ENCODE measurements at places on chromosomes 13 and 19.

GRCh38 chr13:43537124-43537523, 249.6 kb downstream of the ENOX1 start:
- no peak for DNase-seq

DNA sequence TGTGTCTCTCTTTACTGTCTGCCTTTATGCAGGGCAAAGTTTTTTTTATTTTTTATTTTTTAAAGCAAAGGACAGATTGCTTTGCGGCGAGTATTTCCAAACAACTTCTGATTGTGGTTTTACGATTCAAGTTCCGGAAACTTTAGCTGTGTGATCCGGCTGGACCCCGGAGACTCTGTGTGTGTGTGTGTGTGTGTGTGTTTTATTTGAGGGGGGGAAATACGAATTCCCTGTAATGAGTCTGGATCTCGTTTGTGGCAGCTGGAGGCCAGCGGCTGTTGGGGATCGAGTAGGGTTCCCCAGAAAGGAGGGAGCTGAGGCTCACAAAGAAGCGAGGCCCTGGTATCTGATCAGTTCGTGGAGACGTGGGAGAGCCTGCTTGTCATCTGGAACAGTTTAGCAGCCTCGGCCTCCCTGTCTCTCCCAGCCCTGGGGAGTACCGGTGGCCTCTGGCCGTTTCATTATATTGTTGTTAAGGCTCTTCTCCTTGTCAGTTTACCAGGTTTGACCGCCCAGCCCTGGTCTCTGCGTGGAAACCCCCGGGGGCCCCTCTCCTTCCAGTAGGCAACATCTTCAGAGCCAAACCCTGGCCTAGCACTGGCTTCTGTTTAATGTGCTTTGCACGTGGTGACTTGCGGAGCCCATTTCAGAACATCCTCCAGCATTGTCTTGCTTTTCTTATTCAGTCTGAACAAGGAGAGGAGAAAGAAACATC, 1.3 kb downstream of the FARP1 start:
- no peak for DNase-seq

DNA sequence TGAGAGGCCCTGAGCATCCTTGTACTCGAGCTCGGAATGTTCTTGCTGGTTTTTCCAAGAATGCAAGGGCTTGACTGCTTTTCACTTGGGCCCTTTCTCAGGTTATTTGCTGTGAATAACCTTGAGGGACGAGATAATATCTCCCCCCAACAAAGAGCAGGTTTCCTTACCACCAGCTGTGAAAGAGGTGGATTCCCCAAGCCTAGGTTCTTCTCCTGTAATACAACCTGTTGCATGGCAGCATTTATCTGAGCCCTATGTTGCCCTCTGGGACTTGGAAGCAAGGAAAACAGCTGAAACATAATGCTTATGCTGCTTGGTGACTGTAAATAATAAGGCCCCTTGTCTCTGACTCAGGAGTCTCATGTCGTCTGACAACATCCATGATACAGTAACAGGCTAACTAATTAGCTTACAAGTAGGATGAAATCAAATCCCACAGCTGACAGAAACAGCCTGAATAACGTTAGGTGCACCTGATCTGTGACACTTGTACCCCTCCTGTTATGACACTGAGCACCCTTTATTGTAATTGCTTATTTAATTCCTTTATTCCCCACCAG, 43.6 kb upstream of the RCBTB2 start:
- DNase-seq, result no peak

DNA sequence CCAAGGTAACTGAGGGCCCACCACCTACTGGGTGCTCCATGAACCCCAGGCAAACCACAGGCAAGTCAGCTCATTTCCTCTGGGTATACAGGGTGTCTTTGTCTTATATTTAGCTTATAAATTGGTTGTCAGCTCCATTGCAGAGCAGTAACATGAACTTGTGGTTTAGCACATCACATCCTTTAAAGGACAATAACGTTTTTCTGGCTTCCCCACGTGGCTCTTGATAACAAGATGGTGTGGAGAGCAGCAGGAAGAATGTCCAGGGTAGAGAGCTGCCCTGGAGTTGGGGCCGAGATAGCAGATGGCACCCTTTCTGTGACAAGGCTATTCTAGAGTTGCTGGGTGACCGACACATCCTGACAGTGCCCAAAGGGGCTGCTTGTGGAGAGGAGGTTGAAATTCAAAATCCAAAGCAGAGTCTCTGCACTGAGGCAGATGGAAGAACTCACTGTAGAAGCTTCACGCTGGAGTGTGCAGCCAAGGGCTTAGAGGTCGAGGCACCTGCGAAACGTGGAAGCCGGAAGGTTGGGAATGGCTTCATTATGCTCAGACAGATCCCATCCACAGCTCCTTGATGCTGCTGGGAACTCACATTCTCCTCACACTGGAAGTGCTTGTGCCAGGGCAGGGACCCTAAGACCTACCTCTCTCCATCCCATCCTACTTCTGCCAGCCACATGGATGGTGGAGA, 133.0 kb upstream of the FRY start:
- DNase-seq, result no peak

DNA sequence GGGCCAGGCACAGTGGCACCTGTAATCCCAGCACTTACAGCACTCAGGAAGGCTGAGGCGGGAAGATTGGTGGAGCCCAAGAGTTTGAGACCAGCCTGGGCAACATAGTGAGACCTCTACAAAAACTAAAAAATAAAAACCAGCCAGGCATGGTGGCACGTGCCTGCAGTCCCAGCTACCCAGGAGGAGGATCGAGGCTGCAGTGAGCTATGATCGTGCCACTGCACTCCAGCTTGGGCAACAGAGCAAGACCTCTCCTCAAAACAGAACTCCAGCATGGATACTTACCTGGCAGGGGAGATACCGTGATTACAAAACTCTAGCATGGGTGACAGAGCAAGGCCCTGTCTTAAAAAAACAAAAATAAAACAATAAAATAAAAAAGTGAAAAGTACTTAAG, 95.3 kb downstream of the GJA3 start:
- DNase-seq, result no peak
